Retina (tissue), 1 donor: ENCODE measurements at places on chromosomes 2 and 18.

GRCh38 chr2:181370126-181370525, 87.1 kb upstream of the ITGA4 start:
- no peak for DNase-seq

GRCh38 chr18:62324917-62325805, at the start of gene TNFRSF11A:
Gene TNFRSF11A, plus strand, starts transcription at chr18:62325310. Its CDS starts 43 bp downstream, at chr18:62325353.
- DNase-seq, result no peak

GRCh38 chr2:204024503-204024902, 87.9 kb downstream of the ICOS start:
- peak; percentile 31 for DNase-seq

GRCh38 chr2:162333968-162334367, 10.0 kb upstream of the GCA start:
- no peak for DNase-seq

- no peak for DNase-seq
These were observed 382.1 kb downstream of the OSR1 start for GRCh38 chr2:18976168-18976961.

GRCh38 chr18:13463526-13464210, 245.1 kb downstream of the LDLRAD4 start:
- no peak for DNase-seq

- peak; percentile 75 for DNase-seq
These were observed 127.6 kb downstream of the ZNF516 start for GRCh38 chr18:76367168-76368125.

- no peak for DNase-seq
These were observed 87.2 kb upstream of the ZEB2 start for GRCh38 chr2:144607099-144607498.

- no peak for DNase-seq
These were observed 964 bp upstream of the GALNT3 start for GRCh38 chr2:165795011-165795410.

GRCh38 chr2:229714736-229715541, 584 bp upstream of the DNER start:
- DNase-seq, result peak; percentile 93

DNA sequence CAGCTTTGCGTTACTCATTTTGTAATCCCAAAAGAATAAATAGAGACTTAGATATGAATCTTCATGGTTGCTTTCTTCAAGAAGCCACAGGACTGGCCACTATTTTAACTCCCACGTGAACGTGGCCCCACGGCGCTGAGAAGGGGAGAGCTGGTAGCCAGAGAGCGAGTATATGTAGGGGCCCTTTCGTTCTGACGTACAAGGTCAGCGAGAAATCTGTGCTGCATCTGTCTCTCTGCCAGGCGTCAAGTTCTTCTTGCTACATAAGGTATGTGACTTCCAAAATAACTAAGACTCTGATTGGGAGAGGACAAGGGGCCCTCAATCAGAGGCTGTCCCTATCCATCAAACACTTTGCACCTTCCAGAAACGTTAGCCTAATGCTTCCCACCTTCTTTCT, 149.2 kb downstream of the PLEKHA3 start:
- no peak for DNase-seq

- DNase-seq, result no peak
These were observed 1.3 kb upstream of the FEV start for GRCh38 chr2:218986148-218986761.

DNA sequence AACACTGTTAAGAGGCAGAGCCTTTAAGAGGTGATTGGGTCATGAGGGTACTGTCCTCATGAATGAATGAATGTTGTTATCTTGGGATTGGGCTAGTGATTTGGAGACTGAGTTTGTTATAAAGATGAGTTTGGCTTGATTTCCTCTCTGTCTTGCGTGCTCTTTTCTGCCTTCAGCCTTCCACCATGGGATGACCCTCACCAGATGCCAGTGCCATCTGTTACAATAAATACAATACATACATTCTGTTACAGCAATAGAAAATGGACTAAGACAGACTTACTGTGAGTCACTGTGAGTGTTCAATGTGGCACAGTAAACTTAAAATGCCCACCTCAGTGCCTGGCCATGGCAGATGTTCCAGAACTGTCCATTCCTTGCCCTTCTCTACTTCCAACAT, 95.0 kb upstream of the ZFP36L2 start:
- DNase-seq, result no peak

DNA sequence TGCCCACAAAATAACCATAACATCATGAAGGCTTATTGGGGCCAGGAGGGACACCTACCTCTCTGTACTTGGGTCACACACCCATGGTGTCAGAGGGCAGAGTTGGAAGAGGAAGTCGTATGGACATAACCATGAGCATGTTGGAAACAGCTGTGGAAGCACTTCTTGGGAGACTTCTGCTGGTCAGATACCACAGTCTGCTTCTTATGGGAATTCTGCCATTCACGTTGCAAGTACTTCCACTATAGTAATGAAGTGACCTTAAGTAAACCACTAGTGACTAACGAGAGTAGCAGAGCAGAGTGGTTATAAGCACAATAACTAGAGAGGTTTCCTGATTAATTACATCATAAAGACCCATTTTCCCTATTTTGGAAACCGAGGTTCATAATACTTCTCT, 61.1 kb upstream of the TFPI start:
- no peak for DNase-seq

GRCh38 chr18:58051765-58052460, 7.9 kb downstream of the NEDD4L start:
- no peak for DNase-seq

DNA sequence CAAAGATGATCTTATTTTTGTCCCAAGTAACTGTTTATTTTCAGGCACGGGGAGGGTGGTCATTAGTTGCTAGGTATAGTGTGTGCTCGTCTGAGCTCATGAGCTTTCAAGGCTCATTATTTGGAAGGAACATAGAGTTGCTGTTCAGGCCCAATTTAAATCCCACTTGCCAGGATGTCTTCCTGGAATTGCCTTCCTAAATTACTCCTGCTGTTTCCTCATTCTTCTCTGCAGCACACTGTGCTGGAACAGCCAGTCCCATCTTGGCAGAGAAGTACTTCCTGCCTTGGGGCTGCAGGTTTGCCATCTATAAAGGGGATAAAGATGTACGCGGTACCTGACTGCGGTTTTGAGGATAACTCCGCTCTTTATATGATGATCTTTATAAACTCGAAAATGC, 37.3 kb downstream of the GREB1 start:
- no peak for DNase-seq

DNA sequence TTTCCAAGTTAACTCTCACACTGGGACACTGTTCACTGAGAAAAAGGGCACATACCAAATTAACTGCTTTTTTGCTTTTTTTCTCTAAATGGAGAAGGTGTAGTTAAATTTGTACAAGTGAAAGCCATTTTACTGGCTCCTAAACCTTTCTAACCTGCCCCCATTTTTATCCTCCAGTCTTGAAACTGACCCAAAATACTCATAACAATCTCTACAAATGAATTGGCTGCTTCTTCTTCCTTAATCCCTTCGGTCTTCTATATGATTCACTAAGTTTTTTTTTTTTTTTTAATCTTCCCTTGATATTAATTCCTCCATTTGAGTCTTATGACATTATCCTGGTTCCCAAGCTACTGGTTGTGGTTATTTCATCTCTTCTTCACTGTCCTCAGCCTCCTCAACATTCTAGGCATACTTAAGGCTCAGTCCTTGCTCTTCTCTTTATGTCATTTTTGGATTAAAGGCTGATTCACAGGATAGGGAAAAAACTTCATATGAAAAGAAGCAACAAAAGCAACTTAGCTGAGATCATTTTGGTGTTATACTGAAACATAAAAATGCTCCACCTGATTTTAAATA, 19.8 kb downstream of the ORC2 start:
- no peak for DNase-seq

DNA sequence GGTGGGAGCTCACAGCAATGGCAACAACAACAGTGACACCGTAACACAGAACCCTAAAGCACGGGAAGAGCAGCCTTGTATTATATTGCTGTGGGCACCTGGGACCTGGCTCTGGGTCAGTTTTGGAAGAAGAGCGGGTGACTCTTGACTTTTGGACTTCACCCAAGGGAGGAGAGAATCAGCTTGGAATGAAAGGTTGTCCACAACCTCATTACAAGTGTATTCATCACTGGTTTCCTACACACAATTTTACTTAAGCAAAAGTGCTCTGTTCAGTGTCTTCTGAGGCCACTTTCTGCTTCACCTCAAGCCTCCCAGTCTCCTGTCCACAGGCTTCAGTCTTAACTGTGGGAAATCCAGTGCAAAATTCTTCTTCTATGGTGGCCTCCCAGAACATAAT, 263.8 kb downstream of the KCNE4 start:
- no peak for DNase-seq

- no peak for DNase-seq
These were observed 365.7 kb upstream of the FANCL start for GRCh38 chr2:58606799-58607198.

- no peak for DNase-seq
These were observed 53.1 kb downstream of the SLC4A5 start for GRCh38 chr2:74290066-74290465.

DNA sequence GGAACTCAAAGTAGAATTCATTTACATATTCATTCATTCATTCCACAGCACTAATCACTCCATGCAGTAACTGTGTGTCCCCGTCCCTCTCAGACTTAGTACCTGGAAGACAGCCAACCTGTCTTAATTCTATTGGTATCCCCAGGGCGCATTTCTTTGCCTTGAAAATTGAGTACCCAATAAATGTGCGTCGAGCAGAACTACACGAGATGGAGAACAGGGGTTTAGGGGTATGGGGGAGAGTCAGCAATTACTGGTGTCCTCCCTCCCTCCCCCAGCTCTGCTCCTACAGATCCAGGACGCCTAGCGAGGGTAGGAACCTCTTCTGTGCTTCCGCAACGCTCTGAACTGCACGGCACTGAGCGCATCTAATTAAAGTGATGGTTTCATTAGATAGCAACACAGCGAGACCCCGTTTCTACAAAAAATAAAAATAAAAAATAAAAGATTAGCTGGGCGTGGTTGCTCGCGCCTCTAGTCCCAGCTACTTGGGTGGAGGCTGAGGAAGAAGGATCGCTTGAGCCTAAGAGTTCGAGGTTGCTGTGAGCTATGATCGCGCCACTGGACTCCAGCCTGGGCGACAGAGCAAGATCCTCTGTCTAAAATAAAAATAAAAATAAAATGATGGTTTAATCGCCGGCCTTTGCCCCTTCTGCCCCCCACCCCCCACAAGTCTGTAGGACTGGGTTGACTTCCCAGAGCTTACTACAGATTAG, 614 bp upstream of the FKBP1B start:
- peak; percentile 57 for DNase-seq

DNA sequence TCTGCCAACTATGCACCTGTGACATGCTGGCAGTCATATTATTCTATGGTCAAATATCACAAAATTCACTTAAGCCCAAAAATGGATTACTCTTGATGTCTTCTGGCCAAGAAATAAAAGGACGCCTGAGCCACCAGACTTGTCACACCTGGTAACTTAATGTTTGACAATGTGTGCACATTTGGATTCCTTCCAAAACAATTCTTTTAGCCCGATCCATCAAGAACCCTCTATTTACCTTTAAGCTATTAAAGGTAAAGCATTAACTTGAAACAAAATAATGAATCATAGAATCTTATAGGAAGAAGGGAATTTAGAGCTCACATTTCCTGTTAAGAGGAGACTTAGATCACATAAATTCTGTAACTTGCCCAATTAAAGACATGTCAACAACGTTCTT, 46.5 kb upstream of the NFU1 start:
- DNase-seq, result no peak

DNA sequence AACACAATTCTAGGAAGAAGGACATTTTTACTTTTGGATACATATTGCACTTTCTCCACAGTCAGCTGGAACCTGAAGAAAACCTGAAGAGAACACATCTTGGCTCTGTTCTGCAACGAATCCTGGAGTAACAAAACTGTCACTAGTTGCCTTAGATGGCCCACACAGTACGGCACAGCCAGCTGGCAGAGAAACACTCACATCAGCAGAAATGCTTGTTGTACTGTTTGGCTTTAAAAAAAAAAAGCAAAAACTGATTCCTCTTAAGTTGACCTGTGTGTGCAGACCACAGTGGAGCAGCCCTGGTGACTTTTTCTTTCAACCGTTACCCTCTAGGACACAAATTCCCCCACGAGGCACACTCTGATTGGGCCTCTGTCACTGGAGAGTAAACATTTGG, 152.3 kb upstream of the TWIST2 start:
- no peak for DNase-seq

DNA sequence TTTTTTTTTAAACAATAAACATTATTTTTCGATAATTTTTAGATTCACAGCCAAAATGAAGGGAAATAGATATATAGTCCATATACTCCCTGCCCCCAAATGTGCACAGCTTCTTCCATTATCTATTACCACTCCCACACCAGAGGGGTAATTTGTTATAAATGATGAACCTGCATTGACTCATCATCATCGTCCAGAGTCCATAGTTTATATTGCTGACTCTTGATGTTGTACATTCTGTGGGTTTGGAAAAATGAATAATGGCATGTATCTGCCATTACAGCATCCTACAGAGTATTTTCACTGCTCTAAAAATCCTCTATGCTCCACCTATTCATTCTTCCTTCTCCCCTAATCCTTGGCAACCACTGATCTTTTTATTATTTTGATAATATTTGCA, 121.5 kb downstream of the LTBP1 start:
- DNase-seq, result no peak

- DNase-seq, result no peak
These were observed 100.2 kb downstream of the CRIM1 start for GRCh38 chr2:36455788-36456187.

DNA sequence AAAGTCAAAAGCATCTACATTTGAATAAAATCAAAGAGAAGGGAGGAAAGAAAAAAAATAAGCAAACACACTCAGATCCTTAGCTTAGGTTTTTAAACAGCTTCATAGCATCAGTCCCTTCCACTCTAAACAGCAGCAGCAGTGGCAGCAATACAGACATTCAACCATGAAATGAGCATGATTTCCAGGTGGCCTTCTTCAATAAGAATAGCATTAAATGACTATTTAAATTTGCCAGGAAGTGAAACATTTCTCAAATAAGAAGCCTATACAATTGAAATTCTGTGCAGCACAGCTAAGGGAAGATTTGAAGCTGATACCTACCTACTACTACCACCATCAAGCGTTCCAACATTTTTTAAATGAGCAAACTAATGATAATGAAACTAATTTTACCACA, 138.1 kb upstream of the REG3G start:
- DNase-seq, result no peak

GRCh38 chr2:31654241-31654640, 73.5 kb upstream of the SRD5A2 start:
- DNase-seq, result no peak

GRCh38 chr2:239394346-239394945, 6.4 kb downstream of the HDAC4 start:
- peak; percentile 8 for DNase-seq

GRCh38 chr18:59957957-59958356, 58.2 kb downstream of the PMAIP1 start:
- DNase-seq, result peak; percentile 55

- DNase-seq, result no peak
These were observed 2.8 kb upstream of the BUB1 start for GRCh38 chr2:110680709-110681108.

GRCh38 chr2:221758076-221758475, 186.0 kb upstream of the EPHA4 start:
- no peak for DNase-seq

- peak; percentile 76 for DNase-seq
These were observed 219.6 kb upstream of the RAB12 start for GRCh38 chr18:8389391-8390340.

GRCh38 chr2:101114815-101115214, 36.4 kb downstream of the TBC1D8 start:
- no peak for DNase-seq

GRCh38 chr2:236631281-236631855, 61.7 kb downstream of the ACKR3 start:
- DNase-seq, result no peak
